ENCODE measurements at places on chromosomes 7 and 10.

DNA sequence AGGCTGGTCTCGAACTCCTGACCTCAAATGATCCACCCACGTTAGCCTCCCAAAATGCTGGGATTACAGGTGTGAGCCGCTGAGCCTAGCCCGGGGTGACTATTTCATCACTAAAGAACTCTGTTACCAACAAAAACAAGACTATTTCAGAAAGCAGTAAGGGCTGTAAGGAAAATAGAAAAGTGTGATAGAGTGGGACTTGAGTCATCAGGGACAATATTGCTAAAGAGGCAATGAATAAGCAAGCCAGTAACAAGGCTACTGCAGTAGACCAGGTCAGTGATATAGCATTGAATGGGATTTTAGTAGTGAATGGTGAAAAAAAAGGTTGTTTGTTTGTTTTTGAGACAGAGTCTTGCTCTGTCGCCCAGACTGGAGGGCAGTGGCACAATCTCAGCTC, 51.7 kb downstream of the SVOPL start:
- no peak for DNase-seq

GRCh38 chr7:97421307-97421930, 303.9 kb downstream of the SDHAF3 start:
- DNase-seq = no peak

DNA sequence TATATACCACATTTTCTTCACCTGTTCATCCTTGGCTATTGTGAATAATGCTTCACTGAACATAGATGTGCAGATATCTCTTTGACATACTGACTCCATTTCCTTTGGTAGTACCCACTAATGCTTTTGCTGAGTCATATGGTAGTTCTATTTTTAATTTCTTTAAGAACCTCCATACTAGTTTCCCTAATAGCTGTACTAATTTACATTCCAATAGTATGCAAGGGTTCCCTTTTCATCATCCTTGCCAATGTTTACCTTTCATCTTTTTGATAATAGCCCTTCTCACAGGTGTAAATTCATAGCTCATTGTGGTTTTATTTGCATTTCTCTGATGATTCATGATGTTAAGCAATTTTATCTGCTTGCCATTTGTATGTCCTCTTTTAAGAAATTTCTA, 159.9 kb downstream of the CALCR start:
- DNase-seq = no peak

DNA sequence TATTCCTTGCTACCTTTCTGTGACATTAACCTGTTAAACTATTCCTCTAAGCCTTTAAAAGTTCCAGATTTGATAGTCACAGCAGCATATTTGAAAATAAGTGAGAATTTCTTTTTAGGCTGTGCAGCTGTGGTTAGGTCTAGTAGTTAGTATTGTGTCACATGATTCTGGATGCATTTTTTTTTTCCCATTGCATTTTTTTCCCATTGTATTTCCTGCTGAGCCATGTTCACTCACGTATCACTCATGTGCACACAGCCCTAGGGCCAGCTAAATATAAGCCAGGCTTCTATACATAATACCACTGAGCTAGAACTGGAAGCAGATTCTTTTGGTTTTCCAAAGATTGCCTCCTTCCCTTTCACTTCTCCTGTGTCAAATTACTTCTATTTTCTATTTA, 37.4 kb downstream of the DNAJC9 start:
- DNase-seq = no peak

DNA sequence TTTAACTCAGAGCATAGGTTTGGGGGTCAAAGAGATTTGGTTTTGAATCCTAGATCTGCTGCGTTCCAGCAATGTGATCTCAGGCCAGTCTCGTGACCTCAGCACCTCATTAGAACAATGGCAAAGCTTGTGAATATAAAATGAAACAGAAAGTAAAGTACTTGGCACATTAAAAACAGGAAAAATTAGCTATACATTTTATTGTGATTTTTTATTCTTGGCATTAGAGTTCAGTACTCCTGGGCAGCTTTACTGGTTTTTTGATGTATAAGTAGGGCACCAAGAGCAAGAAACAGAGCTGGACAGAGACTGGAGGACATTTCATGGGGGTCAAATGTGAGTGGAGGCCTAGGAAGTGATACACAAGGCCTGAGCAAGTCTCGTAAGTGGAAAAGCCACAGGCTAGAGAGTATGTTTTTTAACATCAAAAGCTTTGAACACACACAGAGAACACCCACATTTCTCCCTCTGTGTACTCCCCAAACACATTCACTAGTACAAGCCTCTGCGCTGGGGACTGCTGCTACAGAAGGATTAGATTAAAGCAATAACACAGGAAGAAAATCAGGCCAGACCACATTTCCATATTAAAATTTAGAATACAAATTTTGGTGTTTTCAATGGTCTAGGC, 157.2 kb upstream of the SLC25A13 start:
- DNase-seq = no peak

GRCh38 chr10:131251146-131251541, 60.4 kb downstream of the TCERG1L start:
- no peak for DNase-seq

All from CD14-positive monocyte (primary cell).